ENCODE measurements at places on chromosomes 4 and X. TPM values are rescaled to one million over a fixed set of nuclear protein-coding genes. Genes with fewer than 3 reads are reported as not detected.

MGAT4D gene
- total RNA-seq, result not detected

BRS3 gene
- total RNA-seq, result not detected

PNMA5 gene
- not detected for total RNA-seq

LEF1 gene
- not detected for total RNA-seq

LRIT3 gene
- 0.03 TPM for total RNA-seq

WDR17 gene
- total RNA-seq, result 0.76 TPM

MGARP gene
- total RNA-seq, result 24.0 TPM

JCHAIN gene
- 0.13 TPM for total RNA-seq

STBD1 gene
- 11.1 TPM for total RNA-seq

CDS1 gene
- 0.26 TPM for total RNA-seq

PFKFB1 gene
- 0.03 TPM for total RNA-seq

BMX gene
- 0.33 TPM for total RNA-seq

SPANXN4 gene
- not detected for total RNA-seq

TMSB15A gene
- total RNA-seq, result 0.73 TPM

ANOS1 gene
- 18.8 TPM for total RNA-seq

TMPRSS11D gene
- not detected for total RNA-seq

DGAT2L6 gene
- total RNA-seq, result not detected

FOXP3 gene
- 0.07 TPM for total RNA-seq

VEGFC gene
- 60.5 TPM for total RNA-seq

CCDC120 gene
- 0.98 TPM for total RNA-seq

TRIM61 gene
- 3.0 TPM for total RNA-seq

SLC26A1 gene
- 0.30 TPM for total RNA-seq

ARHGAP6 gene
- total RNA-seq, result 3.8 TPM
